ENCODE measurements at places on chromosomes 13 and 19.
A peak's percentile ranks its signal among the peaks of the same experiment; 100 is the strongest.

DNA sequence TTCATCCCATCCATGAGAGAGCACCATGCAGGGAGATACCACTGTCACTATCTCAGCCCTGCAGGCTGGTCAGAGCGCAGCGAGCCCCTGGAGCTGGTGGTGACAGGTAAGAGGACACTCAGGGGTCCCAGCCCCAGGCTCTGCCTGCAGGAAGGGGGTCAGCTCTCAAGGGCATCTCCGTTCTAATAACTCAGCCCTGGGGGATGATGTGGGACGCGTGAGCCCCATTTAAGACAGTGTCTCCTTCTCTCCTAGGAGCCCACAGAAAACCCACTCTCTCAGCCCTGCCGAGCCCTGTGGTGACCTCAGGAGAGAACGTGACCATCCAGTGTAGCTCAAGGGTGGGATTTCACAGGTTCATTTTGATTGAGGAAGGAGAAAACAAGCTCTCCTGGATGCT, 15.5 kb upstream of the KIR3DL3 start:
- no peak for DNase-seq

DNA sequence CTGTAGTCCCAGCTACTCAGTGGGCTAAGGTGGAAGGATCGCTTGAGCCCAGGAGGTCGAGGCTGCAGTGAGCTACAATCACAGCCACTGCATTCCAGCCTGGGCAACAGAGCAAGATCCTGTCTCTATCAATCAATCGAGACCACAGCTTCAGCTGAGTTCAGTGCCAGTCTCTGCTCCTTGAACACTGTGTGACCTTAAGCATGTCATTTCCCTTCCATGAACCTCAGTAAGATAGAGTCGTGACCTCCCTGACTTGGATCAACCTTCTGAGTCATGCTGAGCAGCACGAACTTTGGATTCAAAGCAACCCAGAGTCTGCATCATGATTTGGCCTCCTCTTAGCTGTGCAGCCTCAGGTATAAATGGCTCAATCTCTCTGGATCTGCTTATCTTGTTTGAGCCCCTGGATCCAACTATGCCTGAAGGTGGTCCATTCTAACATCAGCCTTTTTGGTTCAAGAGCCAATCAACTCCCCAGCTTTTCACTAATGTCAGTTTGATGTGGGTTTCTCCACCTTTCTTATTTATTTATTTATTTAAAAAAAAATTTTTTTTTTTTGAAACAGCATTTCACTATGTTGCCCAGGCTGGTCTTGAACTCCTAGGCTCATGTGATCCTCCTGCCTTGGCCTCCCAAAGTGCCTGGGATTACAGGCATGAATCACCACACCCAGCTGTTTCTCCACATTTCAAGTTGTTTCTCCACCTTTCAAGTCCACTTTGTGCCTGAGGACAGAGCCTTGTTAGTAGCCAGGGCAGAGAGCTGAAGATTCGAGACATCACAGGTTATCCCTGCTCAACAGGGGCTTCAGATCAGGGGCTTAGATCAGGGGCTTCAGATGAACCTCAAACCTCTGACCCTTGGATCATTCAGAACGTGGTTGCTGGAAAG, 26.4 kb downstream of the PTPRS start:
- no peak for DNase-seq

- no peak for DNase-seq
These were observed 31.8 kb downstream of the PIP5K1C start for GRCh38 chr19:3668331-3669081.

GRCh38 chr13:30702006-30702405, 33.3 kb upstream of the ALOX5AP start:
- DNase-seq = no peak

DNA sequence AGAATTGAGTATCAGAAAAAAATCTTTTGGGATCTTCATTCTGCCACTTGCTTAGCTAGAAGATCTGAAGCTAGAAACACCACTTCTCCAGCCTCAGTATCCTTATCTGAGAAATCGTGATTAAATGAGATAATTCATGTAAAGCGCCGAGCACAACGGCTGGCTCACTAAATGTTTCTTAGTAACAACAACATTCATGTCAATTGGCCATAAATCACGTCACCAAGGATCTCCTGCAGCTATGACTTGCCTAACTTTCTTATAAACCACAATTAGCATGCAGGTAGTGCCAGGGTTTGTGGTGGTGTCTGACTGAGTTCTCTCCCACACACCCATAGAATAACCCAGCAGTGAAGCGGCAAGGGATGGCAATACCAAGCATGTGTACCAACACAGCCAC, 501.3 kb downstream of the EFNB2 start:
- no peak for DNase-seq

DNA sequence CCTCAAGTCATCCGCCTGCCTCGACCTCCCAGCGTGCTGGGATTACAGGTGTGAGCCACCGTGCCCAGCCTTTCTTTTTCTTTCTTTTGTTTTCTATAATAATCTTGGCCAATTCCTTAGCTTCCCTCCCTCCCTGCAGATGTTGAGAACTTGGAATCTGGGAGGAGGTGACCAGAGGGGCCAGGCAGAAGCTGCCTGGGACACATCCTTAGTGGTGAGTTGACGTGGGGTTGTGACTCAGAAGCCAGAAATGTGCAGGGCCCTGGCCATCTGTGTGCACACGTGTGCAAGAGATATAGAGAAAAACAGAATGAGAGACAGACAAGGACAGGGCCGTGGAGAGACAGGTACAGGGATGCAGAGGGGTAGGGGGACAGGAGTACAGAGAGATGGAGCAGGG, 154.3 kb downstream of the SIPA1L3 start:
- peak; percentile 28 for DNase-seq

- no peak for DNase-seq
These were observed 61.1 kb upstream of the MCF2L start for GRCh38 chr13:112907871-112908331.

DNA sequence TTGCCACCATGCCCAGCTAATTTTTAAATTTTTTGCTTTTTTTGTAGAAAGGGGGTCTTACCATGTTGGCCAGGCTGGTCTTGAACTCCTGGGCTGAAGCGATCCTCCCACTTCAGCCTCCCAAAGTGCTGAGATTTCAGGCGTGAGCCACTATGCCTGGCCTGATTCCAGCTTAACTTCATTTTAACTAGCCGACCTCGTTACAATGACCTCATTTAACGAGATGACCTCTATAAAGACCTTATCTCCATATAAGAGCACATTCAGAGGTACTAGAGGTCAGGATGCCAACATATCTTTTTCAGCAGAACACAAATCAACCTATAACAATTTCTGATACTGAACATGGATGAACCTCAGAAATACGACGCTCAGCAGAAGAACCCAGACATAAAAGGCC, 10.6 kb downstream of the KCNN1 start:
- DNase-seq = no peak

DNA sequence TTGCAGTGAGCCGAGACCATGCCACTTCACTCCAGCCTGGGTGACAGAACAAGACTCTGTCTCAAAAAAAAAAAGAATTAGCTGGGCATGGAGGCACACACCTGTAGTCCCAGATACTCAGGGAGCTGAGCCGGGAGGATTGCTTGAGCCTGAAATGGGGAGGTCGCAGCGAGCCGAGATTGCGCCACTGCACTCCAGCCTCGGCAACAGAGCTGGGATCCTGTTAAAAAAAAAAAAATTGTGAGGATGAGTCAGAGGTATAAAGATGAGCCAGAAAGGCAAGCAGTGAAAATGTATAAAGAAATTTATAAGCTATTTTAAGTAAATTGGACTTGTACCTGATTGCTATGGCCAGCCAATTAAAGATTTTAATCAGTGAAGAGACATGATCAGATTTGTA, 21.1 kb downstream of the KBTBD6 start:
- DNase-seq = peak; percentile 57

DNA sequence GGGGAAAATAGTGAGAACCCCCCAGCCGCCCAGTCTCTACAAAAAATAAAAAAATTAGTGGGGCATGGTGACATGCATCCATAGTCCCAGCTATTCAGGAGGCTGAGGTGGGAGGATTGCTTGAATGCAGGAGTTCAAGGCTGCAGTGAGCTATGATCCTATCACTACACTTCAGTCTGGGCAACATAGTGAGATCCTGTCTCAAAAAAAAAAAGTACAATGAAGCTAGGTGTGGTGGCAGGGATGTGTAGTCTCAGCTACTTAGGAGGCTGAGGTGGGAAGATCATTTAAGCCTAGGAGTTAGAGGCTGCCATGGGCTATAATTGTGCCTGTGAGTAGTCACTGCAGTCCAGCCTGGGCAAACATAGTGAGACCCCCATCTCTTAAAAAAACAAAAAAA, 8.9 kb downstream of the PCCA start:
- no peak for DNase-seq

DNA sequence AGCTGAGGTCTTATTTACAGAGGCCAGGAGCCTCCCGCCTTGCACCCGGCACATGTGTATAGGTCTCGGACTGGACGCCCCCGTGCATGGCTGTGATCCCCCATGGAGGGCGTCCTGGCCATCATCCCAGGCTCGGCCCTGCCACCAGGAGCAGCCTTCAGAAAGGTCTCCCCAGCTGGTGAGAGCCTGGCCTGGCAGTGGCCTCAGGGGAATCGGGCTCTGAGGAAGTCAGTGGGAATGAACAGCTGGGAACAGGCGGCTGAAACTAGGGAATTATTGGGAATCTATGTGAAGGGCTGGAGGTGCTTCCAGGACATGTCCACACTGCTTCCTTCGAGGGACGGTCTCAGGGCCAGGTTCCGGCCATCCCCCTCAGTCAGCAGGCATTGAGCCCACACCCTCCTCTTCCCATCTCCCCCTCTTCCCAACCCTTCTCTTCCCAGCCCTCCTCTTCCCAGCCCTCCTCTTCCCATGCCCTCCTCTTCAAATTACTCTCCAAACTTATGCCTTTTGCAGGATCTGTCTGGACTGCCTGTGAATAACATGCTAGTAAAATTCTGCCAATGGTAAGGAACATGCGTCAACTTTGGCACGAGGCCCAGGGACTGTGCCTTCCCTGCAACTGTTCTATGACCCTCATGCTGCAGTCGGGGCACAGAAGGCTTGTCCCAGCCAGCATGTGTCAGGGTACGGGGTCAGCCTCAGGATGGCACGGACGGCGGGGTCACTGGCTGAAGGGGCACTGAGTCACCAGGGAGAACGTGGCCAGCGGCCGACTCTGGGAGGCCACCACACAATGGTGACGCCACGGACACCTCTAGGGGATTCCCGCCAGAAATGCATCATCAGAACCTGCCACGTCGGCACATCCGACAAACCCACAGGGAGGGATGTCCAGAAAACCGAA, 24.2 kb upstream of the C13orf46 start:
- peak; percentile 87 for DNase-seq

DNA sequence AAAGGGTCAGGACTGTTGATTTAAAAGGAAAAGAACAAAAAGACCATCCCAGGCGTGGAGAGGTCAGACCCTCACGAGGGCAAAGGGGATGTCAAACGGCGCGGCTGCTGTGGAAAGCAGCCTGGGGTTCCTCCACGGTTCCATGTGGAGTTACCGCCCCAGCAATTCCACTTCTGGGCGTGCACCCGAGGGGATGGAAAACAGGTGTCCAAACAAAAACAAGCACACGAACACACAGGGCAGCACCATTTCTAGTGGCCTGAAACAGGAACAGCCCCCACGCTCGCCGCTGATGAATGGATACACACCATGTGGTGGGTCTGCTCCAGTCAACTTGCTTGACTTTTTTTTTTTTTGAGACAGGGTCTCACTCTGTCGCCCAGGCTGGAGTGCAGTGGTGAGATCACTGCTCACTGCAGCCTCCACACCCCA, 11.2 kb downstream of the AP3D1 start:
- DNase-seq = no peak

GRCh38 chr13:73984949-73985691, 149.1 kb downstream of the KLF12 start:
- DNase-seq = no peak

DNA sequence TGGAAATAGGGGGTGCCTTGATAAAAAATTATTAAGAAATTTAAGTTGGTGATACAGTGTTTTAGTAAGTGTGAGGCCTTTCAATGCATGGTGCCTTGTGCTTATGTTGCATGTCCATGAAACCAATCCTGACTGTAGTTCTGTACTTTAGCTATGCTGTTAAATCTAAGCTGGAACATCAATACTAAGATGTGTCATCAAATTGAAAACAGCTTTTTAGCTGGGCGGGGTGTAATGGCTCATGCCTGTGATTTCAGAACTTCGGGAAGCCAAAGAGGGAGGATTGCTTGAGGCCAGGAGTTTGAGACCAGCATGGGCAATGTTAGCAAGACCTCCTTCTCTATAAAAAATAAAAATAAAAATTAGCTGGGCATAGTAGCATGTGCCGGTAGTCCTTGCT, 930.3 kb upstream of the PCDH9 start:
- peak; percentile 19 for DNase-seq

- no peak for DNase-seq
These were observed 114.4 kb upstream of the TMTC4 start for GRCh38 chr13:100789025-100789424.

Data from fibroblast of gingiva (primary cell).